IPS DF 6.9 (cell line): ENCODE measurements at places on chromosomes 6 and 20.

DNA sequence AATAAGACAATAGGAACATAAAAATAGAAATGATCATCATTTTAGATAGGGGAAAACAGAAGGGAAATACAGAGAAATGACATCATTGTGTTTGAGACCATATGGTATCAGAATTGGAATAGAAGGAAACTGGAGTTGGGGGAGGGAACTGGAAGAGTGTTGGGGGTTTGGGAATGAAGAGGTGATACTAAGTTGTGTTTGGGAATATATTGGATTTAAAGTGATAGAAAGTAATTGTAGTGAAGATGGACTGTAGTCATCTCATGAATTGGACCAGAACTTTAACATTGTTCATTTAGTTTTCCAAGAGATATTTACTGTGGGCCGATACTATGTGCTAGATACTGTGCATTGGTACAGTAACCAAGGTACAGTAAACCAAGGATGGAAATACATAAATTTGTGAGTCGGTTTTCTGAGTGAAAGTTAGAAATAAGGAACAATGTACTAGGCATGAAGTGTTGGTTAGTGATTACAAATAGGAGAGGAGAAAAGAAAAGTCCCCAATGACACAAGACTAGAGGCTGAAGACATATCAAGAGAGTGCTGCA, 32.3 kb downstream of the KCNQ5 start:
- no peak for DNase-seq

- no peak for DNase-seq
Observed at GRCh38 chr20:10763112-10763511, 89.3 kb upstream of the JAG1 start.

GRCh38 chr20:48636301-48636700, 191.5 kb downstream of the PREX1 start:
- no peak for DNase-seq

GRCh38 chr20:32834972-32835371, 15.2 kb downstream of the MAPRE1 start:
- DNase-seq, result no peak

DNA sequence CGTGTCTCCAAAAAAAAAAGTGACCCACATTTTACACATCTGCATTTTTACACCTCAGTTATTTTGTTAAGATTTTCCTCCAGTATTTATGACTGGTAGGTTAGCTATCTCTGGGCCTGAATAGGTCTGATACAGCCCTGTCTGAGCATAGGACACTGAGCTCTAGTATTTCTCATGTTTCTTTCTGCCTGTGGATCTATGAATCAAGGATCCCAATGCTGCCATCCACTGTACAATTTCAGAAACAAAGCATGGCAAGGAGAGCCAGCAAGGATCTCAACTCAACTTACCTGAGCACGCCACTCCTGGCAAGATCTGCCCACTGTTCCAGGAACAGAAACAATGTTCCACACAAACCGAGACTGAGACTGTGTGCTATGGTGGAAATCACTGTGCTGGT, 36.4 kb upstream of the ENPP5 start:
- no peak for DNase-seq

- DNase-seq, result no peak
Observed at GRCh38 chr6:81774542-81774941, 22.1 kb upstream of the TENT5A start.

DNA sequence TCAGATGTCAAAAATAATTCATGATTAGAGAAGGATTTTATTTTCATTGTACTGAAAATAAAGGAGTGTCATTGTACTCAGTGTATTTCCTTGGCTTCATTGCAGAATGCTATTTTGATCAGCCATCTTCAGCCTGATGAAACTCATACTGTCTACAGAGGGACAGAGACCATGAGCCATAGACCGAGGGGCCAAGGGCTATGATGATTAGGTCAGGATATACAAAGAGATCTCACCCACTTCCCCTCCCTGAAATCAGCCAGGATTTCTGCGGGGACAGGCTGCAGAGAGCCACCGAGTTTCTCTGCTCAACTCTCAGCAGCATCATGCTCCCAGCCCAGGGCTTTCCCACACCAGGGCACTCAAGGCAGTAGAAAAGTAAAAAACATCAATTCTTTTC, 47.0 kb downstream of the ALDH8A1 start:
- DNase-seq, result no peak

DNA sequence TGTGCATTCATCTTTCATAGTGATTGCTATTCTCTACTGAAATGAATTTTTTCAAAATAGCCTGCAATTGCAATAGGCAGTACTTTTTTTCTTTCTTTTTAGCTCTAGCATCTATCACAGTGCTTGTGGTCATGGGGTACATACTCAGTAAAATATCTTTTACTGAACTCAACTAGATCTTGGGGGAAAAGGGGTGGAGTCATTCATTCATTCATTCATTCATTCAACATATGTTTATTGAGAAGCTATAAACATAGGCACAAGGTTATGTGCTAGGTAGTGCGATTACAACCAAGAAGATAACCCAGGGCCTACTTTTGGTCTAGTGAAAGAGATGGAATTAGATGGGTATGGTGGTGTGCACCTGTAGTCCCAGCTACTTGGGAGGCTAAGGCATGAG, 1.4 kb upstream of the CDKAL1 start:
- DNase-seq, result no peak

GRCh38 chr6:33904747-33905065, 100.9 kb upstream of the MLN start:
- DNase-seq, result no peak

- no peak for DNase-seq
Observed at GRCh38 chr20:1619861-1620444, at the start of gene SIRPB1. Gene SIRPB1 (minus strand): TSS chr20:1620009. CDS start chr20:1619944, 65 bp downstream.
